C1 segment of cervical spinal cord (tissue), 14 donors: ENCODE measurements at places on chromosomes 12 and 14.
A peak's percentile ranks its signal among the peaks of the same experiment; 100 is the strongest.

- no peak for DNase-seq
Observed at GRCh38 chr12:57258977-57259970, 8.3 kb upstream of the STAC3 start.

GRCh38 chr12:28585146-28585545 lies 394.9 kb downstream of the CCDC91 start:
- DNase-seq = no peak

- no peak for DNase-seq
Observed at GRCh38 chr14:68897559-68898155, 81.4 kb downstream of the ACTN1 start.

DNA sequence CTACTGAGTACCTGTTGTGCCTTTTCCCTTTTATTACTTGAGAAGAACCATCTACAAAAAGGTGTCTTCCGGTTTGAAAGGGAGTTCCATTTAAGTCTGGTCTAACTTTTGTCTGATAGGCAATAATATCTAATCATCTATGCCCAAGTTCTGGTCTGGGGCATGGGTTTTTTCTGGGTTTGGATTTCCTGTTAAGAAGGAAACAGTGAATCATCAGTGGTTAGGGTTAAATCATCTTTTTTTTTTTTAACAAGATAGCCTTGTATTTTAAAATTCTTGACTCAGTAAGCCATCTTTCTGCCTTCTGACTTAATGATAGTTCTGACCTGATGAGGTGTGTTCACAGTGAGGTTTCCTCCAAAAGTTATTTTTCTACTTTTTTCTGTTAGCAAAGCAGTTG lies 29.3 kb upstream of the CPNE8 start:
- no peak for DNase-seq

- DNase-seq = no peak
Observed at GRCh38 chr12:82144505-82144904, 213.7 kb downstream of the CCDC59 start.

- DNase-seq = no peak
Observed at GRCh38 chr12:66014818-66015217, 115.7 kb downstream of the LLPH start.

GRCh38 chr14:52694761-52695480 lies 437 bp downstream of the ERO1A start:
- no peak for DNase-seq

DNA sequence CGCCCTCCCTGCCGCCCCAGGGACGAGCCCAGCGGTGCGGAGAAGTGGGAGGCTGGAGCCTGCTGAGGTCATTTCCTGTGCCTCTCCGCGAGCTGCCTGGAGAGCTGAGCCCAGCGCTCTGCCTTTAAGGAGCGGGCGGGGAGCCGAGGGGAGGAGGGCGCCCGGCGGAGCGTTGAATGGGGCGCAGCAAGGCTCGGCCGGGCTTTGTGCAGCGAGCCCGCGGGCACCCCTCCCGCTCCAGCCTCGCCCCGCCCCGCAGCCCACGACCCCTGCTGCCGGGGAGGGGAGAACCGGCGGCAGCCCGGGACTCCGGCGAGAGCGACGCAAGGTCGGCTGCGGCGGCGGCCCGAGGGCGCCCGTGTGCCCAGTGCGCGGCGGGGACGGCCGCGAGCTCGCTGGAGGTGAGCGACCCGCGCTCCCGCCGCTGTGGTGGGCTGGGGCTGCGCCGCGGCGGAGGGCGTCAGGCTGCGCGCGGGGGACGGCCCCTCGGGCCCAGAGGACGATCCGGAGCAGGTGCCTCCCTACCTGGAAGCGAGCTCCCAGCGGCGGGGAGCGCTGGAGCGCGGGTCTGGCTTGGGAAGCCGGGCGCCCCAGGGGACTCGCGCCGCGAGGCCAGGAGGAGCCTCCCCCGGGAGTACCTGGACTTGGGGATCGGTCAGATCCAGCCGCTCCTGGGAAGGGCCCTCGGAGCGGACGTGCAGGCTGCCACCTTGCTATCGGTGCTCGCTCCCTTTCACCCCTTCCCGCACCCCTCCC lies at the start of gene PLEKHH1:
Gene PLEKHH1 (plus strand): TSS at position 293 of the 756 bp plus-strand sequence. CDS start 8,578 bp downstream, outside the sequence.
- peak; percentile 43 for DNase-seq

DNA sequence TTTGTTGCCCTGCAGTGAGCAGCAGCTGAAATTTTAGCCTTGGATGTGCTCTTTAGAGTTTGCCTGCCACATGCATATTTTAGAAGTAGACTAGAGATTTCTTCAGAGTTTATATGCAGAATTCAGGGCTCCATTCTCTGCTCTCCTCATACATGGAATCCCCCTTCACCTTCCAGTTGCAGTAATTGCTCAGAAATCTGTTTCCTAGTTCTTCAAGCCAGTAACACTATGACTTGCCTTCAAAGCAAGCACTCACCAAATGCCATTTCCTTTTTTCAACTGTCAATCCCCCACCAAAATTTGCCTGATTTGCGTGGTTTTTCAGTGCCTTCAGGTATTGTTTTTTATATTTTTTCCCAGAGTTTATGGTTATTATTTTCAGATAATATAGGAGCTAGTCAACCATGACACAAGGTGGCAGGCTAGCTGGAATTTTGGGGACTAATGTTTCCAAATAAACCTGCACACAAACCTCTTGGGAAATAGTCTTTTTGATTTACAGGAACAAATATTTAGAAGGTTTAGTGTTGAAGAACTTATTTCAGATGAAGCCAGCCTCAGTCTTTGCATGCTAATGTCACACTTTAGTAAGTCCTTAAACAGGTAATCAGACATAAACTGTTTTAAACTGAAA lies 79.2 kb downstream of the ASCL1 start:
- no peak for DNase-seq

DNA sequence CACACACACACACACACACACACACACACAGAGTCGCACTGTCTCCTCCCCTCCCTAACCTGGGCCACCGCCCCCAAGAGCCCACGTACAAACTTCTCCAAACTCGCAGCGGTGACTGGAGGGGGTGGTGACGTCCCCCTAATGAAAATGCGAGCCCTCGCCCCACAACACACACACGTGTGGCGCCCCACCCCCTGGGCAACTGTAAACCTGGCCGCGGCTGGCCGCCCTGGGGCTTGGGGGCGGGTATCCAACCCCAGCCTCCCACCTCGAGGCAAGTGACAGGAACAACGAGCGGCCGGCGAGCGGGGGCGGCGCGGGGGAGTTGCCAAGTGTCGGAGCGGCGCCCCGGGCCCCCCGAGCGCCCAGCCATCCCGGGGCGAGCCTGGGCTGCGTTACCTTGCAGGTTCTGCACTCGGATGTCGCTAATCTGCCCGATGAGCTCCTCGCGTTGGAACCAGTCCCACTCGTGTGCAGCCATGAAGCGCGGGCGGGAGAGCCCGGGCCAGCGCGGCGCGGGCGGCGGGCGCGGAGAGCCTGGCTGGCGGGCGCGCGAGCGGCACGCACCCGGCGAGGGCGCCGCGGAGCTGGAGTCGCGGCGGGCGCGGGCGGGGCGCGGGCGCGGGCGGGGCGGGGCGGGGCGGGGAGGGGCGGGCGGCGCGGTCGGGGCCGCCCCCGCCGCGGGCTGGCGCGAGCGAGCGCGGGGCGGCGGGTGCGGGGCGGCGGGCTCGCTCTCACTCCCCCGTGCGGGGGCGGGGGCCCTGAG lies at the start of gene CLMN:
Gene CLMN (minus strand): TSS at position 597 of the 766 bp plus-strand sequence. CDS start 116 bp downstream, at position 481.
- DNase-seq = peak; percentile 6

- no peak for DNase-seq
Observed at GRCh38 chr12:8911606-8912268, 2.6 kb upstream of the PHC1 start.

GRCh38 chr14:92898566-92899131 lies 24.3 kb upstream of the CHGA start:
- DNase-seq = no peak

GRCh38 chr14:54854181-54854580 lies 48.4 kb downstream of the GCH1 start:
- DNase-seq = no peak

GRCh38 chr12:104763168-104763805 lies 194.8 kb downstream of the SLC41A2 start:
- DNase-seq = no peak

DNA sequence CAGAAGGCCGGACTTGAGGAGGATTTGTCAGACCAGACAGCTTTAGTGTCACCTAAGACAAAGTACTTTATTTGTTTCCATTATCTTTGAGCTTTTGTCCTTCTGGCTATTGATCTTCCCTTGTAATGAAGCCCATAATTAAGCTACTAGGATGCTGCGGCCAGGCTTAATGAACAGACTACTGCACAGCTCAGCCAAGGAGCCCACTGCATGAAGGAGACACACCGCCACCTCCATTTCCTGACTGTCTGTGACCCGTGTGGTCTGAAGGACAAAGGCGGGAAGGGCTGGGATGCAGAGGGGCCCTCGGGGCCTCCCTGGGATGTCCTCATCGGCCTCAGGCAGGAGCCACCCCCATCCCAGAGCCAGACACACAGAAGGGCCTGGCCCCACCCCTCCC lies 31.0 kb upstream of the GALNT9 start:
- DNase-seq = no peak

DNA sequence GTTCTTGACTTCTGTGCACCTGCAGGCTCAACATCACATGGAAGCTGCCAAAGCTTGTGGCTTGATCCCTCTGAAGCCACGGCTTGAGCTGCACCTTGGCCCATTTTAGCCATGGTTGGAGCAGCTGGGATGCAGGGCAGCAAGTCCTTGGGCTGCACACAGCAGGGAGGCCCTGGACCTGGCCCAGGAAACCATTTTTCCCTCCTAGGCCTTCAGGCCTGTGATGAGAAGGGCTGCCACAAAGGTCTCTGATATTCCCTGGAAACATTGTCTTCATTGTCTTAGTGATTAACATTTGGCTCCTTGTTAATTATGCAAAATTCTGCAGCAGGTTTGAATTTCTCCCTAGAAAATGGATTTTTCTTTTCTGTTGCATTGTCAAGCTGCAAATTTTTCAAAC lies 394.1 kb upstream of the FAR2 start:
- no peak for DNase-seq

- no peak for DNase-seq
Observed at GRCh38 chr12:49010092-49010668, 8.4 kb downstream of the PRKAG1 start.

GRCh38 chr12:123270214-123271000 lies 1.2 kb downstream of the CDK2AP1 start:
- DNase-seq = no peak

DNA sequence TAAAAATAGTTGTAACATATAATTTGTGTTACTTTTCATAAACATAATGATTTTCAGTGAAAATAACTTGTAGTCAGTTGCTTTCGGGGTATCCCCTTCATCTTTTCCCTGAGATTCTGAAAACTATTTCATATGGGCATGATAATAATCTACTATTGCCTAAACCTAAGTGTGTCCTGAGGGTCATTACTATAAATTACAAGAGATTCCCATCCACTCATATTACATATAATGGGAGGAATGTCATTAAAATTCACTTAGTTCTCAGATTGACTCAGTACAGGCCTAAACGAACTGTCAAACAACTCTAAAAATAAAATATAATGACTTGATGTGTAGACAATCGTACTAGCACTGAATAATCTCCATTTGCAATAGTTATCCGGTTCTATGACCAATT lies 72.7 kb downstream of the PTPRR start:
- no peak for DNase-seq

- no peak for DNase-seq
Observed at GRCh38 chr12:98126637-98127335, 388.6 kb upstream of the TMPO start.

DNA sequence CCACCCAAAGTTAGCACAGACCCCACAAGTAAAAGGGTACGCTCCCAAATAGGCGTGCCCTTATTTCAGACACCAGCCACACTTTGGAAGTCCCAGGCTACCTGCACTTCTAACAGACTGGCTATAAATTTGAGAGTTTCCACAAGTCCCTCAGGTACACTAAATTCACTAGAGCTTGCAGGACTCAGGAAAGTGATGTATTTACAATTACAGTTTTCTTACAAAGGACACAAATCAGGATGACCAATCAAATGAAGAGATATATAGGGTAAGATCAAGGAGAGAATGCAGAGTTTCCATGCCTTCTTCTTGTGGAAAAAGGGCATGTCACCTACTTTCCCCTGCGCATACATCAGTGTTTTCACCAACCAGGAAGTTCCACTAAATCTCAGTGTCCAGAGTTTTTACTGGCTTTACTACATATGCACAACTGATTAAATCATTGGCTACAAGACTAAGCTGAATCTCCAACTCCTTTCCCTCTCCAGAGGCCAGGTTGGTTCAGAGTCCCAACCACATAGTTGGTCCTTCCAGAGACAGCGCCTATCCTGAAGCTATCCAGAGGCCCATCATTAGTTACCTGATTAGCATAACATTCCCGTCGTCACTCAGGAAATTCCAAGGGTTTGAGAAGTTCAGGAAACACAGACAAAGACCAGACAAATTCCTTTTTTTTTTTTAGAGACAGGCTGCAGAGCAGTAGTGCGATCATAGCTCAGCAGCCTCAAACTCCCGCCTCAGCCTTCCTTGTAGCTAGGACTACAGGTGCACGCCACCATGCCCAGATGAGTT lies 84.2 kb downstream of the DENND5B start:
- no peak for DNase-seq

- no peak for DNase-seq
Observed at GRCh38 chr14:53001787-53002378, 51.0 kb upstream of the FERMT2 start.

GRCh38 chr12:6182279-6182898 lies 17.8 kb upstream of the CD9 start:
- no peak for DNase-seq

- DNase-seq = no peak
Observed at GRCh38 chr12:118237908-118238307, 102.0 kb downstream of the PEBP1 start.

DNA sequence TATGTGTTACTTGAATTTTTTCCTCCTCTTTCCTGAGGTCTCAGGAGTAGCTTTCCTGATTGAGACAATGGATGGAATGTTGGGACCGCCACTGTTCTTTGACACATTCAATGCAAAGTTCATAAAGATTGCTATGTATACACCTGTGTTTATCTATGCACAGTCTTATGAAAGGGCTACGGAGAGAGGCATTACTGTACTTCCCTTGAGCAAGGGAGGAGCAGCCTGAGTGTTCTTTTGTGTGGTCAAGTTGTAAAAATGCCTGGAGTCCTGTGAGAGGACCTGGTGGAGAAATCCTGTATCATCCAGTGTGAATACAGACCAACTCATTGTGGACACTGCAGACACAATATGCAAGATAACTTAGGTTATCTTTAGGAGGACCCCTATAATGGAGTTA lies 1.2 kb downstream of the SRGAP1 start:
- no peak for DNase-seq

DNA sequence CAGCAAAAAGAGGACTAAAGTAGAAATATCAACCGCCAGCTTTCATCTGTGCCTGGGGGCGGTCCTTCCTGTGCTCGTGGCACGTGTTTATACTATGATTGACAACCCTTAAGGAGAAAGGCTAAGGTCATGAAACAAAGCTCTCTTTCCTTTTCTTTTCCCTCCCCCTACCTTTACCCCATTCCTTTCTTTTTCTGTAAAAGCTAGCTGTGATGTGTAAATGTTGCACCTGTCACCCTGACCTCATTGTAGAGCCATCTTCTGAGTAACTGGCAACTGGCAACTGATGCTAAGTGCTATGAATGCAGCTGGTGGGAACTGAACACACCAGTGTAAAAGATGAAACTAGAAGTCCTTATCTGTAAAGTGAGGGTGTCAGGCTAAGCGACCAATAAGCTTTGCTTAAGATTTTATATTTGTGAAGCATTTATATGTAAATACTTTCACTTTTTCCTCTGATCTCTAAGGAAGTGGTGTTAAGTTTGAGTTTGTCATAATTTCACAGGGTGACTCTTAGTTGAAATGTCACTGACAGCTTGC lies 102.8 kb upstream of the BCAT1 start:
- no peak for DNase-seq

GRCh38 chr12:46147144-46147543 lies 121.7 kb downstream of the SLC38A1 start:
- DNase-seq = no peak

GRCh38 chr12:109473006-109473405 lies 4.1 kb downstream of the KCTD10 start:
- no peak for DNase-seq
